ENCODE measurements at places on chromosomes 13 and 19.

- no peak for DNase-seq
These were observed 202.7 kb downstream of the SHISA2 start for GRCh38 chr13:25848812-25849745.

DNA sequence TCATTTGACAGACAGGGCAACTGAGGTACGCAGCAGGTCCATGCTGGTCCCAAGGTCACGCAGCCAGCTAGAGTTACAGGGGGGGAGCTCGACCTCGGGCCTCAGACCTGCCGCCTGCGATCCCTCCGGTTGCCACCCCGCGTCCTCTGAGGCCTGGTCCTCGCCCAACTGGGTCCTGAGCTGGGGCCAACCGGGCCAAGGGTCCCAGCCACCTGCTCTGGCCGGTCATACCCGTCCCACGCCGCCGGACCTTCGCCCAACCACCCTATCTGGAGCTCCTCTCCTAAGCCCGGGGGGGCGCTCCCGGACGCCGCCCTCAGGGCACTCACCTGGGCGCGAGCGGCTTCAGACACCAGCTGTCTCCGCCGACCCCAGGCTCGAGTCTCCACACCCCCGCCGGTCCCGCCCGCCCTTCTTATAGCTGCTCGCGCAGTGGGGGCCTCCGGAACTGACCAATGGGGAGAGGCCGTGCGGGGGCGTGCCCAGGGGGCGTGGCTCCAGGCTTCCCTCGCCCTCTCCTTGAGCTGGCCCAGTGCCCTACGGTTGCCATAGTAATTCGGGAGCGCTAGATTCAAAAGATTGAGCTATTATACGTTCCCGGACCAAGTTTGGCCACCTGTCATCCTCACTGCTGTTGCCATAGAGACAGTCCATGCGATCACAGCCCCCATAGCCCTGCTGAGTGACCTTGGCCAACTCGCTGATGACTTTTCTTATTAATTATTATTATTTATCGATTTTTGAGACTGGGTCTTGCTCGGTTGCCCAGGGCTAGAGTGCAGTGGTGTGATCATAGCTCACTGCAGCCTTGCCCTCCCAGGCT is at the start of gene PLIN5:
Gene PLIN5 (minus strand): TSS at position 389 of the 823 bp plus-strand sequence. CDS start 1,150 bp downstream, outside the sequence.
- peak; percentile 61 for DNase-seq

- DNase-seq: no peak
These were observed 108.7 kb downstream of the TEX29 start for GRCh38 chr13:111429064-111429558.

- DNase-seq: no peak
These were observed 1008.0 kb downstream of the PCDH9 start for GRCh38 chr13:66222127-66222526.

- DNase-seq: no peak
These were observed 34.1 kb downstream of the STK24 start for GRCh38 chr13:98542568-98543377.

Measured in CD4-positive, alpha-beta T cell treated with Interferon alpha-2 for 1 hour (primary cell).